GM20000 (cell line): ENCODE measurements at places on chromosomes 1 and 21.
A peak's percentile ranks its signal among the peaks of the same experiment; 100 is the strongest.

DNA sequence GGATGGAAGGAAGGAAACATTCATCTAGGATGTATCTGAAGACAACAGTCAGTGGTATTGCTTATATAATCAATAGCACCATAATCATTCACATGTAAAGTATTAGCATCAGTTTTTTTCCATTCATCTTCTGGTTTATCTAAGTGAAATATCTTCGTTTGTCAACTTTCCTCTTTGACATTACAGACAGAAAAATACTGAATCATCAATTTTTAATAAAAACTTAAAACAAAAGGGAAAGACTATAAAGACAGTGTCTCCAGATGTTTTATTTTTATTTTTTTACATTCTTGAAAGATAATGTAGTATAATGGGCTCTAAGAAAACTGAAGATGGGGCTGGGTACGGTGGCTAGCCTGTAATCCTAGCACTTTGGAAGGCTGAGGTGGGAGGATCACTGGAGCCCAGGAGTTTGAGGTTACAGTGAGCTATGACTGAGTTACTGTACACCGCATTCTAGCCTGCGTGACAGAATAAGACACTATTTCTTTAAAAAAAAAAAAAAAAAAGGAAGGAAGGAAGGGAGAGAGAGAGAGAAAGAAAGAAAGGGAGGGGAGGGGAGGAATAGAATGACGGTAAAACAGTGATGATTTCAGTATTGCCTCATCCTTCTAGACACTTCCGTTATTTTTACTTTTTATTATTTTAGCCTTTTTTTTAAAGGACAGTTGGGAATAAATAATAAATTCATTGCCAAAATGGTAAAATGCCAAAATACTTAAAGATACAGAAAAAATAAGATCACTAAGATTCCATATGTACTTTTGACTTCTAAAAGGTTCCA lies 89.5 kb downstream of the NRIP1 start:
- no peak for DNase-seq

DNA sequence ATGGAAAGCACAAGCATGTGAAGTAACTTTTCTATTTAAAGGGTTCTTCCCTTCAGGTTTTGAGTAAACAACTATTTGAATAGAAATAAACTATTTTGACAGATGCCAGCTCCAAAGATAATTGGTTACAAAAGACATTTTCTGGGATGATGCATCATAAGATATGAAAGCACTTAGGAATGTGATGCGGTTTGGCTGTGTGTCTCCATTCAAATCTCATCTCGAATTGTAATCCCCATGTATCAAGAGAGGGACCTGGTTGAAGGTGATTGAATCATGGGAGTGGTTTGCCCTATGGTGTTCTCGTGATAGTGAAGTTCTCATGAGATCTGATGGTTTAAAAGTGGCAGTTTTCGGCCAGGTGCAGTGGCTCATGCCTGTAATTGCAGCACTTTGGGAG lies 6.4 kb downstream of the DISP1 start:
- DNase-seq: no peak

- no peak for DNase-seq
Measured at GRCh38 chr1:243725846-243726245, 124.2 kb downstream of the AKT3 start.

- DNase-seq: no peak
Measured at GRCh38 chr1:87598429-87598828, 269.7 kb downstream of the LMO4 start.

- DNase-seq: no peak
Measured at GRCh38 chr1:173995475-173995874, 26.7 kb downstream of the RC3H1 start.

GRCh38 chr1:121558514-121558913 lies 373.7 kb downstream of the SRGAP2C start:
- DNase-seq: no peak

DNA sequence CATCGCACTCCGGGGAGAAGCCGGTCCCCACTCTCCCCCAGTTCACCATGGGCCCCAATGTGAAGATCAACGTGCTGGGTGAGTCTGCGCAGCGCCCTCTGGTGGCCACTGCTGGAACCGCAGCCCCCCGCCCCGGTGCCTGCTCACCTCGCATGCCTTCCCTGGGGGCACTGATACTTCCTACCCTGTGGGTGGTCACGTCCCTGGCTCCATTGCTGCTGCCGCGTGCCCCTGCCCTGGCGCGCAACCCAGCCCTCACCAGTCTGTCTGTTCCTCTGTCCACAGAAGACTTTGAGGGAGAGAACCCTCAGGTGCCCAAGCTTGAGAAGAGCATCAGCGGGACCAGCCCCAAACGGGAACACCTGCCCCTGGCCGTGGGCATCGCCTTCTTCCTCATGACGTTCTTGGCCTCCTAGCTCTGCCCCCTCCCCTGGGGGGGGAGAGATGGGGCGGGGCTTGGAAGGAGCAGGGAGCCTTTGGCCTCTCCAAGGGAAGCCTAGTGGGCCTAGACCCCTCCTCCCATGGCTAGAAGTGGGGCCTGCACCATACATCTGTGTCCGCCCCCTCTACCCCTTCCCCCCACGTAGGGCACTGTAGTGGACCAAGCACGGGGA lies 7.6 kb downstream of the EFNA3 start:
- peak; percentile 85 for DNase-seq

DNA sequence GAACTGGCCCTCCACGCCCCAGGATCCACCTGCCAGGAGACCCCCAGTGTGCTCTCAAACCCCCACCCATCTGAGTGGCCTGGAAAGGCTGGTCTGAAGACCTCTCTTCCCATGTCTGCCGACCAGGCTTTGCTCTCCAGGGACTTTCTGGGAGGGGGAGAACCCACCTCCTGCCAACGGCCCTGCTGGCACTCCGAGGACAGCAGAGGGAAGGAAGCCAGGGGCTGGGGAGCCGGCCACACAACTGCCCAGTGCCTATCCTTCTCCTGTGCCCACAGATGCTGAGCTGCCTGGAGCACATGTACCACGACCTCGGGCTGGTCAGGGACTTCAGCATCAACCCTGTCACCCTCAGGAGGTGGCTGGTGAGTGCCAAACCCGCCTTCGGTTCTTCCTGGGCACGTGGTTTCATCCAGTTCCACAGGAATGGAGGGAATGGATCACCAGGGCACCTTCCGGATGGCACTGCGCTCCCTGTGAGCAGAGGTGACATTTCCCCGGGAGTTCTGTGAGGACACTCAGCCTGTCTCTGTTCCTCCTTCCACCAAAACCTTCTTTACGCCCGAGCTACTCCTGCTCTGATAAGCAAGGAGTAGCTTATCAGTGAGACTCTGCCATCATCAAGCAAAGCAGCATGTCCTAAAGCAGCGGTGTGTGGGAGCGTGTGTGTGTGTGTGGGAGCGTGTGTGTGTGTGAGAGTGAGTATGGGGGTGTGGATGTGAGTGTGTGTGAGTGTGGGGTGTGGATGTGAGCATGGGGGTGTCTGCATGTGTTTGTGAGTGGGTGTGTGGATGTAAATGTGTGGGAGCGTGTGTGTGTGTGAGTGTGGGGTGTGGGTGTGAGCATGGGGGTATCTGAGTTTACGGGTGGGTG lies 105.5 kb downstream of the PDE9A start:
- no peak for DNase-seq

DNA sequence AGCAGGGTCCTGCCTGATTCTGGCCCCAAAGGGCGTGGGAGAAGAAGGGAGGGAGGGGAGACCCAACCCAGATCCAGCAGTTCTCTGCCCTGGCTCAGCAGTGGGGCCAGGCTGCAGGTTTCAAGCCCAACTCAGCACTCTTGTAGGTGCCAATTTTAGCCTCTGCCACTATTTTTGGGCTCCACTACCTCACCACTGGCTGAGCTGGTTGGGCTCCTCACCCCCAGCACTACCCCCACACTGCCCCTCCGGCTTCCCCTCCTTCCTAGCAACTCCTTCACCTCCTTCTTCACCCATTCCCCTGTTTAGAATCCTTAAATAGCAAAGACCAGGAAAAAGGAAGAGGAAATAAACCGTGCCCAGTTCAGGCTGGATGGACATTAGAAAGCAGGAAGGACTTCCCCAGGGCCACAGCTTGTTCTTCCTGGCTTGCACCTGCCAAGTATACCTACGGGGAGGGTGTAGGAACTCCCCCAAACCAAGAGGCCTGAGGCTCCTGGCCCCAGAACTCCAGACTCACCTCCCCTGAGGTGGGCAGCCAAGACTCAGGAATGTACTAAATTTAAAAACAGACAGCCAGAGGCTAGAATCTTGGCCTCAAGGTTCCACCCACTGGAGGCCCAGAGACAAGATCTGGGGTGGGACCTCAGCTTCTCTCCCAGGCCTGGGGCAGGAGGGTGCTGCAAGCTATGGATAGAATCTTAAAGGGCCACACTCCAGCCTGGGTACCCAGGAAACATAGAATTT lies 1.4 kb upstream of the ARHGEF2 start:
- DNase-seq: no peak

DNA sequence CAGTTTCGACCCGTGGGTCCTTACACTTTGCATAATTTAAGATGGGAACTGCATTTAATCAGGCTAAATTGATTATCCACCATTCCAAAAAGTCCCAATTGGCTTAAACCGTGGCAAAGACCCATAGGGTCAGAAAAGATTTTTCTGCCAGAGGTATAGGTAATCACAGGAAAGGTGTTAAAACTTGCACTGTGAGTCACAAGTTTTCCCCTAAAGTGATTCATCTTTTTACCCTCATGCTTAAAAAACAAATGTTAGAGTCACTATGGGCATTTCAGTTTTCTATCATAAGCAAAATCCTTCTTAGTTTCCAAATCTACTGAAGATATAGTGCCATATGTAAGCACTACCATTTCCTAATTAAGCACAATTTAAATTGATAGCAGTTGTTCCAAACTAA lies 1079.8 kb downstream of the ADGRL2 start:
- no peak for DNase-seq

- DNase-seq: no peak
Measured at GRCh38 chr21:26849428-26850115, 4.4 kb upstream of the ADAMTS1 start.

DNA sequence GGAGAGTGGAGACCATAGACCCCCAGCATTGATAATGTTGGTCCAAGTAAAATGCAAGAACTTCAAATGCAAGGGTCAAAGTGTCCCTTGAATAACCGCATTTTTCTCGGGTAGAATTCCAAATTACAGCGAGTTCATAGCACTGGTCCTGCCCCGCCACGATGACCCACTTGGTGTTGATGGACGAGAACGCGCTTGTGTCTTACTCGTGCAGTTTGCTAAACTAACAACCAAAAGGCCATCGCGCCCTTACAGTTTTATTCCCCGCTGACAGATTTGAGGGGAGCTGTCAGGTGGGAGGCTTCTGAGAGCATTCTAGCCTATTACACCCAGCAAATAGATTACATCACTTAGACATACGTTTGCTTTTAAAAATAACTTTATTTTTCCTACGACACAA lies 17.3 kb upstream of the TSPEAR start:
- DNase-seq: no peak

DNA sequence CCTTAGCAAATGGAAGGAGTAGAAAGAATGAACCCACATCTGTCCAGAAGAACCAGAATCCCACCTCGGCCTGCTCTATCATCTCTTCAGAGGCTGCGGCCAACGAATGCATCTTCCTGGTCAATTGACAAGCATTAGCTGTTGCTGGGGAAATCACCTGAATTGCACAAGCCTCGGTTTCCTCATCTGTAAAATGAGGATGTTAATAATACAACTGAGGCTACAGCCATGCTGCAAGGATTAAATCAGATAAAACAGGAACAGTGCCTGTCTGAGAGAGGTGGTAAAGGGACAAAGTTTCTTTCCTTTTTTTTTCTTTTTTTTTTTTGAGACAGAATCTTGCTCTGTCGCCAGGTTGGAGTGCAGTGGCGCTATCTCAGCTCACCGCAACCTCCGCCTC lies 99.8 kb downstream of the KIF14 start:
- DNase-seq: no peak

DNA sequence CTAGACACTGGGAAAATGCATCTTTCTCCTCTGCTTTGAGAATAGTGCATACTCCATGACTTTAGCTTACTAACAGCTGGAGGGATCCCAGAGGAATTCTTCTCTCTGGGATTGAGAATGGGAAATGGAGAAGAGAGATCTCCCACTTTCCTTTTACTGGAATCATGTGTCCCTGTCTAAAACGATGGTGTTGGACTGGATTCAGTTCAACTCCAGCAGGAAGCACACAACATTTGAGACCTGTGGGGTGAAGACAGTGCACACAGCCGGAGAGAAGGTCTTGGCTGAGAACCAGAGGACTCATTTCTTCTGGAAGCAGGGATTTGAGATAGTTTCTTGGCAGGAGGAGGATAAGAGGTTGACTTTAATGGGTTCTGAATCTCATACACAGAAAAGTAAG lies 58.7 kb downstream of the TRABD2B start:
- DNase-seq: no peak
